ENCODE measurements at places on chromosomes 4 and X. TPM values are rescaled to one million over a fixed set of nuclear protein-coding genes. Genes with fewer than 3 reads are reported as not detected.

DMD gene
- total RNA-seq, result 19.3 TPM

DNA sequence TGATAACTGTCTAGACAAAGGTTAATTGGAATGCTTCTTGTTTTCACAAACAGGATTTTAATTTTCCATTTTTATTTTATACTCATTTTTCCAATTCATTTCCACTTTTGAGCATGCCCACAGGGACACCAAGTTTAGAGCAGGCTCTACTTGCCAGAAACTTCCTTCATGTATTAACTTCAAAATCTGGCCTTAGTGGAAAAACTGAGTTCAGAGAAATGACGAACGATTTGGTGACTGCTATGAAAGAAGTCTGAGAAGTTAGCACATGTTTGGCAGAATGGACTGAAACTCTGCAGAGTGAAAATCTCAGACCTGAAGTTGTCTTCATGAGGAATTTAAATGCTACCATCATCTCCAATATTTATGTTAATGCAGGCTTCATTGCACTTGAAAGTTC lies 214.1 kb downstream of the THOC2 start:
- DNase-seq, result no peak

DNA sequence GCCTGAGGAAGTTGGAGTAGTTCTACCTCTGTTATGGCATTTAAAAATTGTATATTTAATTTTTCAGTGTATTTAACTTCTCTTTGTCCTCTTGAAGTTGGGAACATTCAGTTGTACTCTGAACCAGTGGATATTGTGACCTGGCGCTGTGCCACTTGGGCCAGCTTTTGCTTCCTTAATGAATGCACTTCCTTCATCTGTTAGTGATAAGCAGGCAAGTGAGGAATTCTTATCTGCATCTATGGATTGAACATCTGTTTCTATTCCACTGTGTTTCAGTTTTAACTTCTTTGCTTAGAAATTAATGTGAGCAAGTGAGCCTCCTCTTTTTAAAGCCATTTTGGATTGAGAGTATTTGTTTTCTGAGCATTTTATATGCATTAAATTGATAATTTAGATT lies 128.3 kb downstream of the UCHL1 start:
- DNase-seq, result no peak

HELT gene
- total RNA-seq, result not detected

DNA sequence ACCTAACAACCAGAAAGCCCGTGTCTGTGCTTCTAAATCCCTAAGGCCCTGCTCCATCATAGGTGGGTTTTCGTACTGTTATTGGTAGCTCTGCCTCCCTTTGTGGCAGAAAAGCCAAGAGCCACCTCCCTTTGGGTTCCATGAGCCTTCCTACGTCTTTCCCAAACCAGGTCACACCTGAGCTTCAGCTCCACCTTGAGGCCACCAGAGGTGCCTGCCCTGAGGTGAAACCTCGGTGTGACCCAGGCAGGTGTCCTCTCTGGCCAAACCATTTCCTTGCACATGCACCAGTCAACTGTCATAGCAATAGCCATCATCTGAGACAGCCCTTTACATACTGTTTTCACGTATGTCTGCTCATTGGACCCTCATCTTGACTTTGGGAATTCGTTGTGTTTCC lies 188.0 kb upstream of the RBPJ start:
- DNase-seq, result peak; percentile 47

- DNase-seq, result no peak
Observed at GRCh38 chrX:130084631-130085237, 25.6 kb downstream of the ELF4 start.
